ENCODE measurements at places on chromosomes 6 and 20. TPM values are rescaled to one million over a fixed set of nuclear protein-coding genes. Genes with fewer than 3 reads are reported as not detected.

GRCh38 chr20:60113771-60114170 lies 155.5 kb downstream of the CDH26 start:
- DNase-seq = no peak

GRCh38 chr6:56863366-56863765 lies 91.5 kb upstream of the BEND6 start:
- peak; percentile 67 for DNase-seq

GRCh38 chr6:150668900-150669302 lies 69.2 kb downstream of the PLEKHG1 start:
- no peak for DNase-seq

DNA sequence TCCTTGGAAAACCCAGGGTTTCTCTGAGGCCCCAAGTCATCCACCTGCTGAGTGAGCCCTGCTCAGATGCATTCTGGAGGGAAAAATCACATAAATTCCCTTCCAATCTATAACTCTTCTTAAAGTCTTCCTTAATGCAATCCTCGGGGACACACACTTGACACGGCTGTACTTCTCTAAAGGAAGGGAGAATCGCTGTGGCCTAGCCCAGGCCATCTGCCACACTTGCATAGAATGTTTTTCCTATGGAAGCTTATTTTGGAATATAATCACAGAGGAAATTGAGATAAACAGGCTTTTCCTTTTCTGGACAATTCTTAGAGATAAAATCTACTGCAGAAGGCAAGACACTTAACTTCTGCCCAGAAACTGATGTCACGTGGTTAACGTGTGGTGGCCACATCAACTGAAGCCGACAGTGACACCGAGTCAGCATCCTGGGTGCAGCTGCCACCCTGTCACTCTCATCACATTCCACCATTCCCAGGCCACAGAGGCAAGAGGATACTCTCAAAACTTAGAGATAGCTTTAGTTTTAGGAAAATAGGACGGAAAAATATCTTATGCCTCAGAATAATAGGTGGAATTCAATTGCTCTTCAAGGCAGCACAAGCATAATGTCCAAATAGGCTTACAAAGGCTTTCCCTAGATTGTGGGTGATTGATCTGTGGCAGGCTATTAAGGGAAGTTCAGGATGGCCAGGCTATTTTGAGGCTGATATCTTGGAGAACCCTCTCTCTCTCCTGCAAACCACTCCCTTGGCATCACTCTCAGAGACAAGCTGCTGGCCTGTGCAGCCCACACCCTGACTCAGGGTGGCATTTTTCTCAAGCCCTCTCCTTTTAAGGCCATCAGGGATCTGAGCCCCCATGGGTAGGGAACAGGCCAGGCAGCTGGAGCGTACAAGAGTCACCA lies 29.6 kb downstream of the PSMB1 start:
- DNase-seq = no peak

The OSBPL2 gene
- 18.4 TPM for total RNA-seq

- DNase-seq = no peak
Observed at GRCh38 chr6:16157909-16158308, 29.0 kb downstream of the MYLIP start.

The LRRC73 gene
- not detected for total RNA-seq

The C6orf163 gene
- total RNA-seq = not detected

DNA sequence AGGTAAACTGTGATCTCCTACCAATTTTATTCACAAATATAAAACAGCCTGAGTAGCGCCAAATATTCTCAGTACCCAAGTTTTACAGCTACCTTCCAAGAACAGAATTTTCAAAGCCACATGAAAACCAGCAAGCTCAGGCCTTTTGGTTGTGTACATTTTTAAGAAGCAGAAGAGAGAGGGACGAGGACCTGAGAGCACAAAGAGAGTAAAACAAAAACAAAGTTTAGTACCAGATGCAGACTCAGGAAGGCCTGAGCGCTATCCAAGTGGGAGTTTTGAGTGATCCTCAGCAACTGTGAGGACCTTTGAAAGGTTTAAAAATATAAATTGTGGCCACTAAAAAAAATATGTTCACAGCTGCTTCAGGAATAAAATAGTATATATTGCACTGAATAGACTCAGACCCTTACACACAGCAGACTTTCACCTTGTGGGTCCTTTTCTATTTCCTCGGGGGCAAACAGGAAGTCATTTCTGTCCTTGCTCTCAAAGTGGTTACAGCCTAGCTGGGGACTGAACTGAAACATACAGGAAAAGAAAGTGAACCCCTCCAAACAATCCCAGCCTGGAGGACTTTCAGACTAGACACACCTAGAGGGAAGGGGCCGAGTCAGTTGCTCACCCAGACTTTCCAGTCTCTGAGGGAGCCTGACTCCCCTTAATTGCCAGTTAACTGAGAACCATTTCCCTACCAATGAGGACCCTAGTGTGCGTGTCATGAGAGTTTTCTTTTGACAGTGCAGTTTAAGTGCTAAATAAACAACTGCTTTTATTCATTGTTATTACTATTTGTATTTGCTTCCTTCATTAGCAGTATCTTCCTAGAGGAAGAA lies 48.5 kb upstream of the NT5E start:
- DNase-seq = no peak

The SRMS gene
- total RNA-seq = not detected

DNA sequence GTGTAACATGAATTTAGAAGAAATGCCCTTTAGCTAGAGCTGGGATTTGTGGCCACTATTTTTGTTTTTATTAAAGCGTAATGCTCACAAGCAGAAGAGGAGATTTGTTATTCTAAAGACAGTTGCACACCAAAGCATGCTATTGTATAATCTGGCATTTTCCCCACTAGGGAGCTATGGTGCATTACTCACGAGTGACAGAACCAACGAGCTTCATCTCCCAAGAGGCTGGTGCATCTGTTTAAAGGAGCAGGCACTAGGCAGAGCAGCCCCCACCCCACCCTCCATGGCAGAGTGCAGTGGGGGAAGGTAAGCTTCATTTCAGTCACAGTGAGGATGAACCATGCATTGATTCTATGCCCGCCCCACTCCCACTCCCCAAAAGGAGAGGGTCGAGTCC lies 287.3 kb upstream of the TSHZ2 start:
- DNase-seq = no peak

GRCh38 chr20:64232794-64233193 lies 22.8 kb upstream of the PCMTD2 start:
- DNase-seq = peak; percentile 28

- DNase-seq = no peak
Observed at GRCh38 chr6:80742481-80742880, 636.0 kb downstream of the BCKDHB start.

The GNMT gene
- not detected for total RNA-seq

- no peak for DNase-seq
Observed at GRCh38 chr20:11832851-11833250, 84.8 kb upstream of the BTBD3 start.

The GZF1 gene
- total RNA-seq = 8.2 TPM

GRCh38 chr20:57429580-57430200 lies 38.5 kb downstream of the RBM38 start:
- no peak for DNase-seq
